Stimulated activated CD8-positive, alpha-beta memory T cell treated with anti-CD3 and anti-CD28 coated beads, Interleukin-15, amount 100 ng/mL, for 4 hours (primary cell): ENCODE measurements at places on chromosomes 2 and 18.

DNA sequence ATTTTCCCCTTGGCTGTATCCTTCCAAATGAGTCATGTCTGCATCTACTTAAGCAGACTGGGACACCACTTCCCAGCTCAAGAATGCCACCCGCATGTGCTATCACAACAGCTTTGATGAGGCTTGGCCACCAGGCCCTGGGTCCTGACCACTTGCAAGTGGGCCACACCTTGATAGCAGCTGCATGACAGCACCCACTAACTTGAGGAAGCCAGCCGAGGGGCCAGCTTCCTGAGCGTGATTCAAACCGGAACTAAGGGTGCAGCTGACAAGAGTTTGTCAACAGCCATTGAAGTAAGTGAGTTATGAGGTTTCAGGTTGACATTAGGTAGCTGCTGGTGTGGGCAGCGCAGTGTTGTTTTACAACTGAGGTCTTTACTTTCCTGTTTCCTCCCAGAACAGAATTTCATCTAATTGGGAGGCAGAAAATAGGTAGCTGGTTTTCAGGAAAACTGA lies 54.4 kb downstream of the EPHA4 start:
- DNase-seq, result peak; percentile 37

GRCh38 chr2:19762142-19762541 lies 139.6 kb downstream of the TTC32 start:
- no peak for DNase-seq

DNA sequence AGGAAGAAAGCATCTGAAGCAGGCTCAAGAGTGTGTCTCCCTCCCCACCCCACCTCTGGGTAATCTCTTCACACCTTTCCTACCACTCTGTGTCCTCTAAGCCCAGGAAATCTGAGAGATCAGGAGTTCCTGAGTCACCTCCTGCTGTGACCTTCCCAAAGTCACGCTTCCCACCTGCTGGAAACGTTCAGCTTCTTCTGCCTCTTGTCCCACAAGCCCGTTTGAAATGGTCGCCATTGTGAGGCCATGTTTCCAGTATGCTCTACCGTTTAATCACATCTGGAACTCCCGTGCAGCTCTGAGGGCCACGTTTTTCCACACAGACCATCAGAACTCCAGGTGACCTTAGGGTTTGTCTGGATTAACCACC lies 25.9 kb downstream of the GREB1 start:
- DNase-seq, result no peak

GRCh38 chr2:229870903-229871656 lies 50.7 kb downstream of the TRIP12 start:
- DNase-seq, result no peak

DNA sequence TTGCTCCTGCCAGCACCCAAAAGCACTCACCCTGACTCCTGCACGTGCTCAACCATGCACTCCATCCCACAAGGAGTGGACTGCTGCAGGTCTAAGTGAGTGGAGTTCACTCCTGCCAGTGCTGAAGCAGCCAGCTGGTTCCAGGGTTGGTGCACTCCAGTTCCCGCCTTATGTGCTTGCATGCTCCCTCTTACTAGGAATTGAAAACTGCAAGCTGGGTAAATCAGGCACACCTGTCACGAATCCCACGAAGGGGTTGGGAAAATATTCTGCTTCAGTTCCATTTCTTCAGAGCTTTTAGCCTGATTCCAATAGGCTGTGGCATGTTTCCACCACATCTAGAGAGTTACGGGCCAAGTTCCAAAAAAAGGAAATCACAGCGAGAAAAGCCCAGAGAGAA lies 1365.5 kb upstream of the CHAC2 start:
- DNase-seq, result no peak

DNA sequence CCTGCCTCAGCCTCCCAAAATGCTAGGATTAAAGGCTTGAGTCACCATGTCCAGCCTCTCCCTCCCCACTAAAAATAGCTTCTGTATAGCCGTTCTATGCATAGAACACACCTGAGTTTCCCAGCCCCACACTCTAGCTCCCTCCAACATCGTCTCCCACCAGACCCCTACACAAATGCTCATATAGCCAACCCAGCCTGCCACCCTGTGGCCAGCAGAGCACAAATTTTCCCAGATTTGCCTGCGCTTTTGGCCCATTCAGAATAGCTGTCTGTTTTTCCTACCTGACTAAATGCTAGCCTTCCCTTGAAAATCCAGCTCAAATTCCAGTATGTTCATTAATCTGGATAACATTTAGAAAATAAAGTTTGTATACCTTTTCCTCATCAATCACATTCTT lies 22.8 kb downstream of the TRABD2A start:
- DNase-seq, result no peak

GRCh38 chr18:6054256-6054842 lies 159.0 kb upstream of the TMEM200C start:
- DNase-seq, result no peak

- DNase-seq, result no peak
Measured at GRCh38 chr2:120759543-120760331, 24.1 kb downstream of the GLI2 start.

GRCh38 chr2:216784456-216784855 lies 75.4 kb downstream of the TNP1 start:
- DNase-seq, result no peak

DNA sequence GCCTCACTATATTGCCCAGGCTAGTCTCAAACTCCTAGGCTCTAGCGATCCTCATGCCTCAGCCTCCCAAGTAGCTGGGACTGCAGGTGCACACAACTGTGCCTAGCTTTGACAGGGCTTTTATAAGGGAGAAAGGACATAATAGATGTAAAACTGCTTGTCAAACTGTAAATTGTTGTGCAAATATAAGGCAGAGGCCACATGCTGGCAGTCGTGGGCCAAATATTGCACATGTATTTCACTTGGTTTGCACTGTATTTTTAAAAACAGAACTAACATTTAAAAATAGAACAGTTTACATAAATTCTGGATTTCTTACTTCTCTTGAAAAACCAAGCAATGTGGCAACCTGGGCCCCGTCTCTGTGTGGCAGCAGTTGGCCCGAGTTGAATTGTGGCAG lies 31.2 kb upstream of the MYO3B start:
- DNase-seq, result no peak

DNA sequence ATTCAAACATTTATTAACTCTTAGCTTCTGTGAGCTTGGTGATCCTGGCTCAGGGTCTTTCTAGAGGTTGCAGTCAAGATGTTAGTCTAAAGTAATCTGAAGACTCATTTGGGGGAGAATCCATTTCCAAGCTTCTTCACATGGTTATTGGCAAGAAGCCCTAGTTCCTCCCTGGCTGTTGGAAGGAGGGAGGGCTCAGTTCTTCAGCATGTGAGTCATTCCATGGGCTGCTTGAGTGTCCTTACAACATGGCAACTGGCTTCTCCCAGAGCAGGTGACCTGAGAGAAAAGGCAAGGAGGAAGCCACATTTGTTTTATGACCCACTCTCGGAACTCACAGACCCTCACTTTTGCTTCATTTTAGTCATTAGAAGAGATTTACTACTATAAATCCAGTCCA lies 10.6 kb upstream of the C2orf74 start:
- no peak for DNase-seq

DNA sequence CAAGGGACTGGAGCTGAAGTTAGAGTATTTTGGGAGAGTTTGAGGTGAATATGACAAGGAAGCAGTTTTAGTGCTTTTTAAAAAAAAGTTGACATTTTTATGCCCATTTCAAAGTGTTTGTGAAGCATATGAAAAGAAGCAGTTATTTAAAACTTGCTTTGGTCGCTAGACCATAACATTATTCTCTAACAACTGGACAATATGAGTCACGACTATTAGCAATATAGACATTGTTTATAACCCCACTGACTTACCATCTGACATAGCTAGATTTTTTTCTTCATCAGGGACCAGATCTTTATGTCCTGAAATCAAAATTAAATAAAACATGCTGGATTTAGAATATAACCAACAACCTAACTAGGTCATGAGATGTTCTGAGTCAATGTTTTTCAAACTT lies 22.6 kb upstream of the DYTN start:
- DNase-seq, result no peak

DNA sequence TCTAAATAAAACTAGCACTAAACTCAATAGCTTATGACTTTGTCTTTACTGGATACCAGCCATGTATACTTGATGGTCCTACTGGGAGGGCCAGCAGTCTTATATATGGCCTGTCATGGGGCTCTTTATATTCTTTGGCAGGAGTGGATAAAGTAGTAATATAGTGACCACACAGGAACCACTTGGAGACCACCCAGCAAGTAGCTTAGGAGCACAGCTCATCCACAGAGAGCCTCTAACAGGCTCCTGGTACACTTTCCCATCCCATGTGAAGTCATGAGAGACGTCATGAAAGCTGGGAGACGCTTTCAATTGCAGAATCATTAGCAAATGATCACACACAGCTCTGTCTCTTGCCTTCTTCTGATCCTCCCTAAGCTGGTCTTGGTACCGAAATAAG lies 360.9 kb upstream of the ACVR2A start:
- DNase-seq, result no peak

GRCh38 chr2:19033240-19033639 lies 325.2 kb downstream of the OSR1 start:
- DNase-seq, result no peak

DNA sequence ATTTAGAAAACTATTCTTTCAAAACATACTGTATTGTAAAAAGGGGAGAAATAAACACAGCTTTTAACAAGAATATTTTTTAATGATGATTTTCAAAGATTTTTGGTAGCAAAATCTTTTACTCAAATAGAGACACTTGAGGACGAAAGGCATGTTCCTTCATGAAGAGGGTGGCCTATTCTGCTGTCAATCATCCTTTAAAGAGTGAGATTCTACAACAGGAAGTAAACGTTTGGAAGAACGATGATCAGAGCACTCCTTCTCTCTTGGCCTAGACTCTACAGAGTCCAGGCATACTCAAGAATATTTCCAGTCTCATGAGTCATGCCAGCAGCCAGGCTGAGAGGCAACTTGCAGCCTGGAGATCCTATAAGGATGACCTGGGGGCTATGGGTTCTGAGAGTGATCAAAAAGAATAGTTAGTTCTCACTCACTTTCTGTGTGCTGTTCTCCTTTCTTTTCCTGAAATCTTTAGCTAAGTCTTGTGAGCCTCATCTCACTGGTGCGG lies 62.4 kb upstream of the TCF4 start:
- no peak for DNase-seq
